DND-41 (cell line): ENCODE measurements at places on chromosomes 6 and 20.

- no peaks in the 10 kb centered on the region for H3K27me3 ChIP-seq
- peaks cover 9% of the 10 kb centered on the region for H3K4me1 ChIP-seq
- H3K36me3 ChIP-seq: no peaks in the 10 kb centered on the region
- no peak overlapping the region for H3K4me3 ChIP-seq
Measured at GRCh38 chr6:52337633-52338290, 24.2 kb upstream of the PAQR8 start.

- H3K4me1 ChIP-seq: no peaks in the 10 kb centered on the region
- H3K36me3 ChIP-seq: no peaks in the 10 kb centered on the region
- no peak overlapping the region for H3K27ac ChIP-seq
- no peak for DNase-seq
Measured at GRCh38 chr6:169189182-169189581, 64.5 kb downstream of the THBS2 start.

- no peaks in the 10 kb centered on the region for H3K36me3 ChIP-seq
- H3K4me1 ChIP-seq: peaks cover 3% of the 10 kb centered on the region; the same call in 1 of the 2 replicates
- H3K27ac ChIP-seq: no peak overlapping the region
- H3K4me3 ChIP-seq: no peak overlapping the region
- DNase-seq: no peak
Measured at GRCh38 chr6:2976060-2976459, 4.7 kb upstream of the SERPINB6 start.

DNA sequence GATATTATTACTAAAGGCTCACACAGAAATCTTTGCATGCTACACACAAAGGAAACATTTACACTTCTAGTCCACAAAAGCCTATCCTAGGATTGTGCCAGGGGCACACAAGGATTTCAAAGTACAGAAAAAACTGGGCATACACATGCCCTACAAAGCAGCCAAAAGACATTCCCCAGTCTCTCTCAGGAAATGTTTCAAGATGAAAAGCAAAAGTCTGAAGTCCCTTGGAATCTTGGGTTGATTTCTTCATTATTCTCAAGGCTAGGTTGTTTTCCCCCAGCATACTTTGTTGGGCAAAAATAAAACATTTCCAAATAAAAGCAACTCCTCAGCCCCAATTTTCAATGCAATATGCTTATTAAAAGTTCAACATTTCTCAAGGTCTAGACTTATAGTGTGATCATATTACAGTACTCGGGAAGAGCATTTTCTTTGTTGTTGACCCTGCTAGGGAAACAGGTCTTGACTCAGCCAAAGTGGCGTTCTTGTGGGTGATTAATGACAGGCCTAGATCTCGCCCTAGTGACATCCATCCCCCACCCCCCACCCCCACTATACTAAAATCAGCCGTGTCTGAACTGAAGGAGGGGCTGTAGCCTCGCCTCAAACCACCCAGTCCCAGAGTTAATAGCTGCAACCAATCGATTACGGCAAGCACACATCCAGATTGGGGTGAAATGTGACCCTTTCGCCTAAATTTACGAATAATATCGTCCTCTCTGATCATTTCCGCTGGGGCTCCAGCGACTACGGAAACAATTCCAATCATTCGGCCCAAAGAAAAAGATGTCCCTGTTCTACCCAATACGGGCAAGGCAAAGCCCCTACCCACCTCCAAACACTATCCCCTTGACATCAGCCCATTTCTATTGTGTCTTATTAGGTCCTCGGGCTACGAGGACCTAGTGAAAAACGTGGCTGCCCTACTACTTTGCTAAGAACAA is 1.4 kb downstream of the AKIRIN2 start:
- no peaks in the 10 kb centered on the region for H3K27me3 ChIP-seq
- H3K36me3 ChIP-seq: peaks cover 22% of the 10 kb centered on the region
- peaks cover 44% of the 10 kb centered on the region for H3K4me1 ChIP-seq
- H3K4me3 ChIP-seq: peak overlapping the region; percentile 76
- DNase-seq: peak; percentile 31
- H3K27ac ChIP-seq: peak overlapping the region; percentile 90

- no peaks in the 10 kb centered on the region for H3K36me3 ChIP-seq
- no peak overlapping the region for H3K4me3 ChIP-seq
- no peaks in the 10 kb centered on the region for H3K4me1 ChIP-seq
- no peak for DNase-seq
Measured at GRCh38 chr6:87027021-87027420, 67.9 kb downstream of the CGA start.

DNA sequence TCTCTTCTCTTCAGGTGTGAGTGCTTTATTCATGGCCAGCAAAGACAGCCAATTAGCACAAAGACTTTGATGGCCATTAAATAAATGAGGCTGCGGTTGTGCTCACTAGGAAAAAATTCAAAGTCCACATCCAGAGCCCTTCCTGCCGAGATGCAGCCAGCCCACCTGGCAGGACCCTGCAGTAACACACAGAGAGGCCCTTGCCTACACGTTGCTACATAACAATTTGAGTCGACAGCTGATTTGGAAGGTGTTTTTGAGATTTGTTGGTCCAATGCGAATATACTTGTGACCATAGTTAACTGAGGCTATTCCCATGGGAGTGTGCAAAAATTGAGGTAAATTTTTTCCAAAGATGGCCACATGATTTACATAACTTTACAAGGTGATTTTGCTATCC is 605.4 kb upstream of the HTR1E start:
- DNase-seq: no peak
- H3K27ac ChIP-seq: no peak overlapping the region

- no peak overlapping the region for H3K27ac ChIP-seq
- peaks cover 66% of the 10 kb centered on the region for H3K36me3 ChIP-seq
- H3K27me3 ChIP-seq: no peaks in the 10 kb centered on the region
- DNase-seq: no peak
Measured at GRCh38 chr20:17641520-17641964, 40.5 kb downstream of the RRBP1 start.

DNA sequence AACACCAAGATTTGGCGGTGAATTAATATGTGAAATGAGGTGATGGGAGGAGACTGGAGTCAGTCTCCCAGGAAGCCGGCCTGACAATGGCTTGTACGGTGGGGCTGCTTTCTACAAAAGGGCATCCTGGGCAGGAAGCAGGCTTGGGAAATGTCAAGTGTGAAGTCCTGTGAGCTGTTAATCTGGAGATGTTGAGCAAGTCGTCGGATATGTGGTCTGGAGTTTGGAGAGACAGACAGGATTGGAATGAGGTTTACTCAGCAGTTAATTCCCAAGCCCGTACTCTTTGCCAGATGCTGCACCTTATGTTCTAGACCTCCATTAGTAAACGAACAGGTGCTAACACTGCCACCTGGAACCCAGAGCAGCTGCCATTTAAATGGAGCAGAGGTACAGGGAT is 107.7 kb upstream of the FOXC1 start:
- no peak for DNase-seq
- peaks cover 9% of the 10 kb centered on the region for H3K27me3 ChIP-seq
- no peak overlapping the region for H3K27ac ChIP-seq
- H3K4me3 ChIP-seq: no peak overlapping the region
- H3K4me1 ChIP-seq: no peaks in the 10 kb centered on the region

DNA sequence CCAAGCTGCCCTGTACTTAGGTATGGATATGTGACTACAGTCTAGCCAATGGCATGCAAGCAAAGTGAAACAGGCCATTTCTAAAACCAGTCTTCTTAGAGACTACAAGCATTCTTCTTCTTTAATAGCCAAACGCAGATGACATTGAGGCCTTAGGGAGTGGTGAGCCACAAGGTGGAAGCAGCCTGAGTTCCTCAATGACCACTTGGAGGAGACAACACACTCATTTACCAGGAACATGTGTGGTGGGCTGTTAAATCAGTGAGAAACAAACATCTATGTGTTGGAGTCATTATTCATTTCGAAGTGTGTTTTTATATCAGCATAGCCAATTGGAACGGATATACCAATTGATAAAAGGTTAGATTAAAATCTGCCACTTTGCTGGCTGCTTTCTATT is 122.0 kb downstream of the GFRAL start:
- DNase-seq: no peak
- H3K36me3 ChIP-seq: no peaks in the 10 kb centered on the region
- no peak overlapping the region for H3K27ac ChIP-seq
- H3K4me3 ChIP-seq: no peak overlapping the region
- H3K27me3 ChIP-seq: no peaks in the 10 kb centered on the region

GRCh38 chr20:43092386-43093088 is 97.2 kb downstream of the PTPRT start:
- H3K4me3 ChIP-seq: no peak overlapping the region
- no peak for DNase-seq
- peaks cover 15% of the 10 kb centered on the region for H3K27me3 ChIP-seq
- H3K36me3 ChIP-seq: no peaks in the 10 kb centered on the region
